ENCODE measurements at places on chromosomes 3 and 15.

- no peak for DNase-seq
Observed at GRCh38 chr3:25432176-25432720, 4.2 kb downstream of the RARB start.

DNA sequence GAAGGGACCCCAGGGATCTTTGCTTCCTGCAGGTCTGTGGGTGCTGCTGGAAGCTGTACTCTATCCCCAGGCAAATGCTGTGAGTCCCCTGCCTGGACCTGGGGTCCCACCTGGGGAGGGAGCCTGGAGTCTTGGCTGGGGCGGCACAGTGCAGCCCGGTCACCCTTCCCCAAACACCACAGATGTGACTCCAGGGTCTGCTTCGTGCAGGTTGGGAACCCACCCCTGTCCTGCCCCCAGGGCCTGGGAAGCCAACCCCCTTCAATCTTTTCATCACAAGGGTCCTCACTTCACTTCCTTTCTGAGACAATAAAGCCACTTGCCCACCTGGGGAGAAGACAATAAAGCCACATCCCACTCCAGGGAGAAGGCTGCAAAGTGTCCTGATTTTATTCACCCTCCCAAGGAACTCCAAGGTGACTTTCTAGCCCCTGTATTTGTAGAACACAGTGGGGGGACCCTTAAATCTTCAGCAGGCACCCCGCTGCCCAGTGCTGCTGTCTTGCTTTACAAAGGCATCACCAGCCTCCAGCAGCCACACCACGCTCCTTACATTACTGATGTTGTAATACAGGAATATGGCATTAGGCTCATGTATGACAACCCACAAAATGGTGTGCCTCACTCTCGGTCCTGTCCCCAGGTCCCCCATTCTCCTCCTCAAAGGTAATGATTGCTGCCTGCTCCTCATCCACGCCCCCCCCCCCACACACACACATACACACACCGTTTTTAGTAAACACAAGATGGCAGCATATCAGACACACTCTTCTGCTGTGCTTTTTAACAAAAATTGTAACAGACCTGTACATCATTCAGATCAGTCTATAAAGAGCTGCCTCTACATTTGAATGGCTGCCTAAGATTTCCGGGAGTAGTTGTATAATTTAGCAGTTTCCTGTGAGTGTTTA is 9.9 kb downstream of the C3orf22 start:
- DNase-seq, result no peak

DNA sequence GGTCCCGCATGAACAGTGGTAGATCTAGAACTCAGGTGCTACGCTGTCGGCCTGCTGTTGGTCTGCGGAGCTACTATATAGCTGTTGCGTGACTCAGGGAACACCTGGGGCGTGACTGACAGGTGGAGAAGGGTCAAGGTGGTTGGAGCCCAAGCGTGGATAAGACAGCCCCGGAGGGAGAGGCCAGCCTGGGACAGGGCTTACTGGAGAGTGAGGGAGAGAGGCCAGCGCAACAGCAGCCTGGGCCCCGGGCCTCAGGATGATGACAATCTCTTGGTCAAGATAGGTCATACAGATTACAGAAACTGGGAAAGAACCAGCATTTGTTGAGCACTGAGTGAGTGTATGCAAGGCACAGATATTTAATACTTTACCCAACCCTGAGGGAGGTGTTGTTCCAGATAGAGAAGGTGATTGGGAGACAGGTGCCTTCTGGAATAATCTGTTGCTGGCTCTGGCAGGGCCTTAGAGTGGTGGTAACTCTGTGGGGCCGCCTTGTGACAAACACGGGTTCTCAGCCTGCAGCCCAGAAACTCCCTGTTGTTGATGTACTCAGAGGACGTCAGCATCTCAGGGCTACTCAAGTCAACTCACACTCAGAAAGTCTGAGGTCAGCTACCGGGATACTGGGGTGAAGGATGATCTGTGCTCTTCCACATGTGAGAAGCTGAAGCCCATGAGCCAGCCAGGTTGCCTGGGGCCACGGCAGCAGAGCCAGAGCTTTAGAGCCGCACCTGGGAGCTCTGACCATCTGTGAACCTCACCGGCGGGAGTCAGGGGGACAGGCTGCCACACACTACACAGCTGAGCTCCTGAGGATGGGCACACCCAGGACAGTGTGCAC is 265.4 kb upstream of the HES1 start:
- DNase-seq, result no peak

GRCh38 chr3:169945313-169945712 is 21.3 kb upstream of the SEC62 start:
- no peak for DNase-seq
